ENCODE measurements at places on chromosomes 4 and X. TPM values are rescaled to one million over a fixed set of nuclear protein-coding genes. Genes with fewer than 3 reads are reported as not detected.

DNA sequence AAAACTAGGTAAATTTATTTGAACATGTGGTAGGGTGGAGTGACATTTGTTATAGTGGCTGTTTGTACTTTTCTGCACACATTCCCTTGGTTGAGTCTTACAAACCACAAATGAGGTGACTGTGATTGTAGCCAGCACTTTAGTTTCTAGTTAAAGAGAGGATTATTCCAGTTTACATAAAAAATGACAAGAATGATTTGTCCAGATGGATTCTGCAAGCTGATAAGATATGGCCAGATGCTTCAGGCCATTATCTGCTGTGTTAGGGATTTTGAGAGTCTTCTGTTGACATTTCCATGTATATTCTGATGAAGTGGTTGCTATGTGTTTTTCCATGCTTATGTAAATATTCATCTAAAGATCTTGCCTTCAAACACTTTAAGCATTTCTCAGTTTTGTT, 31.0 kb upstream of the PDE5A start:
- no peak for DNase-seq

DNA sequence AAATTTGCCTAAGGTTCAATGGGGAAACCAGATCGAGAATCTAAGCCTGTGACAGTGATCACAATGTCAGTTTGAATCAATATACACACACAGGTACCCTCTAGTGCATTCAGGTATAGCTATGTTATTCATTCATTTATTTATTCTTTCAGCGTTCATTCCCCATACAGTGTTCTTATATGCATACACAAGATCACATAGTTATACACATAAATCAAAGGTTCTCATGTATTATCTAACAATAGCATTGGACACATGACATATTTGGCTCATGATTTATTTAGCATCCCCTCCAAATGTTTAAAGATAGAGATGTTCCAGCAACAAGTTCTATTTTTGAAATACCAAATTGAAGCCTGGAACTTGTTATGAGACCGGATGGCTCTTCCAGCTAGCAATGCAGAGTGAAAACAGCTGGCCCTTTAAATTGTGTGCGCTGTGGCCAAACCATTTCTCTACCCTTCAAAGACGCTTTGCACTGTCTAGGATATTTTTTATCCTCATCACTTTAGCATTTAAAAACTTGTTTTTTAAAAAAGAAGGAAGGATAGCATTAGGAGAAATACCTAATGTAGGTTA, 131.0 kb downstream of the ATXN3L start:
- no peak for DNase-seq

GRCh38 chr4:3470244-3471097, 7.4 kb downstream of the DOK7 start:
- DNase-seq, result no peak

The S100G gene
- total RNA-seq, result not detected

Data from mesothelial cell of epicardium (in vitro differentiated cells).